CD4-positive, alpha-beta memory T cell (primary cell): ENCODE measurements at places on chromosomes 7 and 10. TPM values are rescaled to one million over a fixed set of nuclear protein-coding genes. Genes with fewer than 3 reads are reported as not detected.

GTF2I gene
- 156 TPM for total RNA-seq

NKX6-2 gene
- not detected for total RNA-seq

UROS gene
- 38.8 TPM for total RNA-seq

RBP3 gene
- not detected for total RNA-seq

FXYD4 gene
- total RNA-seq, result not detected

GRCh38 chr7:22435720-22436119 lies 64.3 kb downstream of the STEAP1B start:
- no peak for DNase-seq
- no peaks in the 10 kb centered on the region for H3K4me1 ChIP-seq
- no peak overlapping the region for H3K4me3 ChIP-seq
- no peak overlapping the region for H3K27ac ChIP-seq

DNA sequence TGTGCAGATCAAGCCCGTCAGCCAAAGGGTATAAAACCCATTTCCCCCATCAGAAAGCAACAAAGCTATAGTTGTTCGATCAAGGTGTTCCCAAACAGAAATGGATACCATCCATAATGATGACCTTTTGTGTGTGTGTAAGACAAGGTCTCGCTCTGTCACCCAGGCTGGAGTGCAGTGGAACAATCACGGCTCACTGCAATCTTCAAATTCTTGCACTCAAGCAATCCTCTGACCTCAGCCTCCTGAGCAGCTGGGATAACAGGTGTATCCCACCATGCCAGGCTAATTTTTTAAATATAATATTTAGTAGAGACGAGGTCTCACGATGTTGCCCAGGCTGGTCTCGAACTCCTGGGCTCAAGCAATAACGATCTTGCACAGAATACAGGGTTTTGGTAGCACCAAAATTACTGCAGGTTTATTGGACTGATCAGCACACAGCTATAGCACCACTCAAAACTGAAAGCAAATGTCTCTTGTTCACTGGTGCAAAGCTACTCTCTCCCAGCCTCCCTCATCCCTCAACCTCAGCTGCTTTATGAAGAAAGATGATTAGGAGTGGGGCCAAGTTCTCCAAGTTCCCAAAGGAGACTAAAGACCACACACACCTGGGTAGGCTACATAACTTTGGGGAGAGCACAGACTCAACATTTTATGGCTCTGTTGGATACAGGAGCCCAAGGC lies 80.5 kb downstream of the ABI1 start:
- H3K27ac ChIP-seq, result no peak overlapping the region
- no peaks in the 10 kb centered on the region for H3K36me3 ChIP-seq
- no peak for DNase-seq
- H3K4me1 ChIP-seq, result peaks cover 75% of the 10 kb centered on the region
- H3K4me3 ChIP-seq, result no peak overlapping the region

GRCh38 chr10:46282842-46283574 lies 3.8 kb upstream of the ANTXRL start:
- H3K36me3 ChIP-seq, result no peaks in the 10 kb centered on the region
- H3K27ac ChIP-seq, result peak overlapping the region; percentile 23
- H3K27me3 ChIP-seq, result no peaks in the 10 kb centered on the region

DNA sequence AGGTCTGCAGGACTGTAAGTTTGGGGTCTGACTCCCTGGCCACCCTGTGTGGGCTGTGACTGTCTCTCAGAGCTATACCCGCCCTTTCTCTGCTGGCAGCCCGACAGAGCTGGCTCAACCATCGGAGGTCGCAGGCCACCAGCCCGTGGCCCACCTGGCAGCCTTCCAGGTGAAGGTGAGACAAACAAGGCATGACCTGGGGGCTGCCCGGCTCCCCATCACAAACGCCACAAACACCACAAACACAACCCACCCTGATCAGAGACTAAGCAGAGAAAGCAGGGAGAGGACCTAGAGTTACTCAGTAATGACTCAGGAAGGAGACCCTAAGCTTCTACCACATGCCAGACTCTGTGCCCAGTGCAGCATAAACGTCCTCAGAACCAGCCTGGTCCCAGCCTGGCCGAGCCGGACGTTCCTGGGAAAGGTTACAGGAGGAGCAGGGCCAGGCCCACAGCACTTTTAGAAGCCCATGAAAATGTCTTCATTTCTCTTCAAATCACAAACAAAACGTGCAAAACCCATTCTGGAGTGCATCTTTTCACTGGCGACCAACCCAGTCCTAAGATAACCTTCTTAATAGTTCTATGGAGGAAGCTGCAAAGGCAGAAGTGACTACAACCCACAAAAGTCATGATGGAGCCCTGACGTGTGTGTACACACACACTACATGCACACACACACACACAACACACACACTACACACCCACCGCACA lies 66.8 kb downstream of the MKI67 start:
- peaks cover 26% of the 10 kb centered on the region for H3K4me1 ChIP-seq
- DNase-seq, result no peak
- H3K4me3 ChIP-seq, result no peak overlapping the region
- H3K27me3 ChIP-seq, result no peaks in the 10 kb centered on the region
- H3K36me3 ChIP-seq, result peaks cover 30% of the 10 kb centered on the region
- no peak overlapping the region for H3K27ac ChIP-seq

DNA sequence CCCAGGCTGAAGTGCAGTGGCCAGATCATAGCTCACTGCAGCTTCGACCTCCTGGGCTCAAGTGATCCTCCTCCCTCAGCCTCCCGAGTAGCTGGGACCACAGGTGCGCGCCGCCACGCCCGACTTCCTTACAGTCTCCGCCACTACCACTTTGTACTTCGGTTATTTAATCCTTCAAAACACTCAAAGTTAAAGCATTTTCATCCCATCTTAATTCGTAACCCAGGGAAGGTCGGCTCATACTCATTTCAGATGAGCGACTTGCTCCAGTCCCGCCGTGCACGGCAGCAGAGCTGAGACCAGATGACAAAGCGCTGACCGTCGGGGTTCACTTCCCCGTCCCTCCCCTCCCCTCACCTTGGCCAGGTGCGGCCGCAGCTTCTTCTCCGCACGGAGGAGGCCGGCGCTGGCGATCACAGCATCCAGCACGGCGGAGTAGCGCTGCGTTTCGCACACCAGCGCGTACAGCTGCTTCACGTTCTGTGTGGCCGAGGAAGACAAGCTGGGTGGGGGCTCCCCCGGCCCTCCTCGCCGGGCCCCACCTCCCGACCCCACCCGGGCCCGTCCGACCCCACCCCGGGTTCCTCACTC lies 457 bp downstream of the NSUN5 start:
- peak overlapping the region; percentile 43 for H3K27ac ChIP-seq
- peak overlapping the region; percentile 72 for H3K4me3 ChIP-seq
- DNase-seq, result no peak
- H3K36me3 ChIP-seq, result peaks cover 25% of the 10 kb centered on the region
- no peaks in the 10 kb centered on the region for H3K27me3 ChIP-seq
